AG08396 (cell line): ENCODE measurements at places on chromosomes 1 and 21.

- no peak for DNase-seq
Measured at GRCh38 chr1:160945079-160945478, 9.5 kb downstream of the ITLN2 start.

- no peak for DNase-seq
Measured at GRCh38 chr1:50458507-50458906, 35.3 kb upstream of the DMRTA2 start.

DNA sequence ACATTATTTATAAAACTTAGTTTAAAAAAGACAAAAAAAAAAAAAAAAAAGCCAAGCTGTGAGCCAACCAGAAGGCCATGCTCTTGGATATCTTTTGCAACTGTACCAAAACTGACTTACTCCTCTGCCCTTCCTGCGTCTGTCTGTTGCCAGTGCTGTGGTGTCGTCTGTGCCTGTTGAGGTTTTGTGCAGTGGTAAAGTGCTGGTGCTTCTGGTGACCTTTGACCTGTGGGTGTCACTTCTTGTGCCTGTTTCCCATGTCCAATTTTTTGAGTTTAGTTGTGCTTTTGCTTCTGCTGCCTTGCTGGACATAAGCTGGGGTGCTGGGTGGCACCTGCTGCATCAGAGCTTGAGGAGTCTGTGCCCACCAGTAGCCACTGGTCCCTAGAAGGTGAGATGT lies 41.4 kb downstream of the RNF187 start:
- DNase-seq: no peak

DNA sequence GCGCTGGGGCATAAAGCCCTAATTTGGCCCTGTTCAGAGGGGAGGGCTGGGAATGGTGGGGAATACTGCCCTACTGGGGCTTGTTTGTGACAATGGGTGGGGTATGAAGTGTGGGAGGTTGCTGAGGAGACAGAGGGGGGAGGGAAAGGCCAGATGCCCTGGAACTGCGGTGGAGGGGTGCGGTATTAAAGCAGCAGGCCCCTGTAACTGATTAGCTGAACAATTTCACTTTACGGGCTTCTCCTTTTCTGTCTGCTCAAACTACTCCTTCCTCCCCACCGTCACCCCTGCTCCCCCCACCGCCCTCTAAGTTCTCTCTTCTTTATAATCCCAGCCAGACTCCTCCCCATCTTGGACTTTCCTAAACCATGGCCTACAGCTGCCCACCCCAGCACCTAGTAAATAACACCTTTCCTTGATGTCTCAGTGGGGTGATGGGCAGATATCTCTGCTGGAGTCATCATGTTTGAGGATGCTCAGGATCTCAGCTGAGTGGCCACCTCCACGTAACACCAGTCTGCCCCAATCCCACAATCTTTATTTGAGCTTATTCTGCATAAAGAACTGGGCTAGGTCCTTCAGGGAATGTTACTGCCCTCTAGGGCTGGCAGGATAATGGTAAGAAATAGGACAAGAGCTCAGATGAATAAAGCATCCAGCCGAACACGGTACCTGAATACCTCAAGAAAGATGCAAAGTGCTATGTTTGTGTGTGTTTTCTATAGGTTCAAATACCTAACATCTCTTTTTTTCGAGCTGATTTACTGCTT lies 33.5 kb downstream of the XCL1 start:
- no peak for DNase-seq

- DNase-seq: no peak
Measured at GRCh38 chr1:205287767-205288559, 33.6 kb downstream of the NUAK2 start.

DNA sequence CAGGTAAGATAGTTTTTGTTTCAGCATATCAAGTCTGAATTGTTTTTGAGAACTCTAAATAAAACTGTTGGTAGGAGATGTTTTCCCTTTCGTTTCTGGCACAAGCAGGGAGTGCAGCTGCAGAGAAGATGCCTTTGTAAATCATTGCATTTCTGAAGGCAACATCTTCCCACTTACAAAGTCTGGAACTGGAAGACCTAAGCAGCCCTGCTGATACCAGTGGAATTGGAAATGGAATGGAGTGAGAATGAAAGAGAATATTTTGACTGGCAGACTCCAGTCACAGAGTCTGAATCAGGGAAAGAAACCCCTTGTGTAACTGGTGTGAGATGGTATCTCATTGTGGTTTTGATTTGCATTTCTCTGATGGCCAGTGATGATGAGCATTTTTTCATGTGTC lies 815.6 kb downstream of the LTN1 start:
- DNase-seq: no peak

DNA sequence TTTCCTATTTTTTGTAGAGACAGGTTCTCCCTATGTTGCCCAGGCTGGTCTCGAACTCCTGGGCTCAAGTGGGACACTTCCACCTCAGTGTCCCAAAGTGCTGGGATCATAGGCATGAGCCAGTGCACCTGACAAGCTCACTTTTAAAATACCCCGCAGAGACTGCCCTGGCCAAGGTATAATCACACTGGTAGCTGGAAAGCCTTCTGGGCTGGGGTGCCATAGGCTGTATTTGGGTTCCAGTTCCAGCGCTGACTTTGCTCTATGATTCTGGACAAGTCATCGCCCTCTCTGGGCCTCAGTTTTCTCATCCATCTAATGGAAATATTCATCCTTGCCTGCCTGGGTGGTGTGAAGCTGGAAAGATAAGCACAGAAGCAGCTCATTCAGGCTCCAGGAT lies 10.4 kb downstream of the LDLRAD1 start:
- DNase-seq: no peak

GRCh38 chr1:87252406-87252805 lies 76.3 kb upstream of the LMO4 start:
- peak; percentile 36 for DNase-seq

DNA sequence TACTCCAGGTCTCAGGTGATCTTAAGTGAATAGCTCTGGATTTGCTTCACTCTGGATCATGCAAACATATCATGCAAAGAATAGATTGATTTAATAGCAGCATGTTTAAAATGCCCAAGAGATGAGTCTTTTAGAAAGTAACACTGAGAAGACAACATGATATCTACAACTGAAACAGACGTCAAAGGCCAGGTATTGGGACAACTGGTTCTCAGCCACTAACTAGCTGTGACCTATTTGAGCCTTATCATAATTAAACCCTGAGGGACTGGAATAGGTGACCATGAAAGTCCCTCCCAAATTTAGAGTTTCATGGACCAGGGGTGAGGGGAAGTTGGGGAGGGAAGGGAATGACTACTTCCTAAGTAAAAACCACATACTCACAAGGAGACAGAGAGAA lies 95.7 kb downstream of the NIBAN1 start:
- no peak for DNase-seq

- no peak for DNase-seq
Measured at GRCh38 chr1:91655912-91656449, 155.3 kb downstream of the CDC7 start.

DNA sequence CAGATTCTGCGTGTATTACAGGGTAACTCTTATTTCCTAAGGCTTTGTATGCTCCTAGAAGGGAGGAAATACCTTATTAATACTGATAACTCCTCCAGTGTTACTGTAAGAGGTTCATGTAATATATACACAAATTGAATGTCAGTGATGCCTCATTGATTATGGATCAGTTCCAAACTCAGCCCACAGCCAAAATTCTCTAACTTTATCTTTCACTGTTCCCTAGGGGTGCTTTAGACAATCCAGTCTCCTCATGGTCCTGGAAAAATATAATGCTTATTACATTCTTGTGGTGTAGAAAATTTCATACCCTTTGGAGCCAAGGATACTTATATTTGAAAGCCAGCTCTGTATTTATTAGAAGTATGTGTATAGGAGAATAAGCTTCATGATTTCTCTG lies 73.0 kb downstream of the NGF start:
- DNase-seq: no peak
